ENCODE measurements at places on chromosomes 7 and 10.

DNA sequence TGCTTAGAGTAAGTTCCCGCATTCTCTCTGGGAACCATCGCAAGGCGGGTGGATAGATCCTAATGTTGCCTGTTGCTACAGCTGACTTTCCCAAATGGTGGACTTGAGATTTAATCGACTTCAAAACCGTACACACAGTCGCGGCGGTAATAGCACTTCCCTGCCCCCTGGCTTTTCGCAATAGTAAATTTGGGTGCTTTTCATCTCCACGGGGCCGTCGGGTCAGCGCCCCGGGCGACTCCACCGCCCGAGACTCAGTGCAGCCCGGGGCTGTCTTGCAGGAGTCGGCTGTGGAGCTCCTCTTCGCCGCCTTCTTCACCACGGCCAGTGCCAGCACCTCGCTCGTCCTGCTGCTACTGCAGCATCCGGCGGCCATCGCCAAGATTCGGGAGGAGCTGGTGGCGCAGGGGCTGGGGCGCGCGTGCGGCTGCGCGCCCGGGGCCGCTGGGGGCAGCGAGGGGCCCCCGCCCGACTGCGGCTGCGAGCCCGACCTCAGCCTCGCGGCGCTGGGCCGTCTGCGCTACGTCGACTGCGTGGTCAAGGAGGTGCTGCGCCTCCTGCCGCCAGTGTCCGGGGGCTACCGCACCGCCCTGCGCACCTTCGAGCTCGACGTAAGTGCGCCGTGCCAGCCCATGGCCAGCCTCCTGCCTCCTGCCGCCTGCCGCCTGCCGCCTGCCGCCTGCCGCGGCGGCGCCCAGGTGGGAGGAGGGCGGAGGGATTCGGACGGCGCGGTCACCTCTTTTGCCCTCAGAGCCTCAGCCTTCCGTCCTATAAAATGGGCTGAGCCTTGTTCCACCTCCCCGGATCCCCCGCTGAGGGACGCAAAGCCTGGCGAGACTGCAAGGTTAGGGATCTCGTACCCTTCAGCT, 5.3 kb downstream of the CYP26C1 start:
- DNase-seq: no peak

DNA sequence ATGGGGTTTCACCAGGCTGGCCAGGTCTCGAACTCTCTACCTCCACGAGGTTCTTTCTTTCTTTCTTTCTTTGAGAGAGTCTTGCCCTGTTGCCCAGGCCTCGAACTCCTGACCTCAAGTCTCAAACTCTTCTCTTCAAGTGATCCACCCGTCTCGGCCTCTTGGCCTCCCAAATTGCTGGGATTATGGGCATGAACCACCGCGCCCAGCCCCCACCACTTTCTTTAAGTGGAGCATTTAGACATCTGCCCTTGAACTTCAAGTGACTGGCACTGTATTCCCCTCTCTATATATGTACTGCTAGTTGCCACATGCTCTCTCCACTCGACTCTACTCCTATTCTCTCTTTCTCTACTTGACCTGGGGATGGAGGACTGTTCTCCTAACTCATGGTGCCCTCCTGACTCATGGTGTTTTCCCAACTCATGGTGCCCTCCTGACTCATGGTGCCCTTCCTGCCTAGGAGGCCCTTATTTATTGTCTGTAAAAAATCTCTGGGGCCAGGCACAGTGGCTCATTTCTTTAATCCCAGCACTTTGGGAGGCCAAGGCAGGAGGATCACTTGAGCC, 19.3 kb upstream of the ACHE start:
- peak; percentile 51 for DNase-seq

GRCh38 chr10:26481914-26482550, 43.9 kb downstream of the APBB1IP start:
- DNase-seq: no peak

- no peak for DNase-seq
These were observed 65.6 kb upstream of the PDLIM1 start for GRCh38 chr10:95356190-95356955.

- no peak for DNase-seq
These were observed 188.1 kb upstream of the MYO3A start for GRCh38 chr10:25745976-25746375.

DNA sequence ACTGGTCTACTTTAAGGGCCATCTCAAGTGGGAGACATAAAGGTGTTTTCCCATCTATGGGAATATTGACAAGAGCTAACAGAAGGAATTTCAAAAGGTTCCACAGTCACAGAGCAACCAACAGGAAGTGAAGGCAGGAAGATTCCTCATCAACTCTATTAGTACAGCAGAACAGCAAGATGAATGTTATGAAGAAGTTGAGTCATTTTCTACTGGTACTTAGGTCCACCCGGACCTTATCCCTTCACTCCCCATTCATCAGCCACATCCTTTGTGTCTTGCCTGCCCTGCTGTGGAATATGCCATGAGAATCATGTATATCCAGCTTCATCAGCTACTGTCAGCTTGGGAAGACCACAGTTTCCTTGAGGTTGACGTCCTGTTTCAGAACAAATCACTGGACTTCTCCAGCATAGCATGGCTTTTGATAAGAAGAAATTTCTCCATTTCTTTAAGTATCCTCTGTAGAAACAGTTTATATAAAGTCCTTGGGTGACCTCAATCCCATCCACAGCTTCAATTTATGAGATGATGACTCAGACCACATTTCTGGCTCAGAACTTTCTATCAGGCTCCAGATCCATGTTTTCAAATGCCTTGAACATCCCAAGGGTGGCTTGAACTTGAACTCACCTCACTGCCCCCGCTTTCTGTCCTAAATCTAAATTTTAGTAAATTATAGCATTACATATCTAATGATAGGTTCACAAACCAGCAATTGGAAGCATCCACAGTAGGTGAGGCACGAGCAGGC, 84.9 kb upstream of the AGK start:
- peak; percentile 4 for DNase-seq

All from RKO (cell line).